ENCODE measurements at places on chromosomes 13 and 19.

DNA sequence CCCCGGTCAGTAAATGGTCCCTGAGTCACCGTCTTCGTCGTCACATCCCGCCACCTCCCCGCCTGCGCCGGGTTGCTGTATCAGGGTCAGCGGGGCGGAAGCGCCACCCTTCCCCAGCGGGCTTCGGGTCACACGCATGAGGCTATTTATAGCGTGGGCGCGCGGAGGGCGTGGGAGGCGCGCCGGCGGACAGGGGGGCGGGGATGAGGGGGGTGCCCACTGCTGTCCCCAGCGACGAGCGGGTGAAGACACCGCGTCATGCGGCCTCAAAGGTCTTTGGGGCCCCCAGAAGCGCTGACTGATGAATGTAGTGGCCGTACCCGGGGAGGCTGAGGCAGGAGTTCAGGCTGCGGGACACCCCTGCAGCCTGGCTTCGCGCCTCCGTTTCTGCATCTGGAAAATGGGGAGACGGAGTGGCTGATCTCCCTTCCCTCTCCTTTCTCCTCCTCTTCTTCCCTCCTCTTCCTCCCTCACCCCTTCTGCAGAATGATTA, 7.9 kb downstream of the UNC13A start:
- peak; percentile 86 for DNase-seq

- DNase-seq = no peak
These were observed 16.2 kb upstream of the TNFRSF19 start for GRCh38 chr13:23554000-23554399.

DNA sequence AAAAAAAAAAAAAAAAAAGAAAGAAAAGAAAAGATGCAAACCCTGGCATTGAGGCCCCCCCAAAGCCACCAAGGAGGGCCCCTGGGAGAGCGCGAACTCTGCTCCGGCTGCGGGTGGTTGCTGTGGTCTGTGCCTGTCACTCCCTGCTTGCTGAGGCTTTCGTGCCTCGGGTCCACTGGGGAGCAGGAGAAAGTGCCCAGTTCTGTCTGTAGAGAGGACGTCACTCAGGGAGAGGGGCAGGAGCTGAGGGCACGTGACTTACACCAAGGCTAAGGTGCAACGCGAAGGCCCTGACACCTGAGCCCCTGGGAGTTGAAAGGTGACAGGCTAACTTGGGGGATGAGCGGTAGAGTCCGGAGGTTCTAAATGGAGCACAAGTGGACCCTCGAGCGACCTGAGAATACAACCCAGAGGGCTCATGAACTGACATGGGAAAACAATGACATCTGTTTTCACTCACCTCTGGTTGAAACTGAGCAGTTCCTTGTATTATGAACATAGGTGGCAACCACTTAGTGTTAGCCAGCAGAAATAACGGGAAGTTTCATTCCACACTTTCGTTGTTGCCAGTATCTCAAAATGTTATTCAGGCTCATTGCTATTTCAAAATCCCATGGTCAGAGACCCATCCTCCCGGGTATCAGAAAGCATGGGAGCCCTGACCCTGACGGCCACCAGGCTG, 69.2 kb upstream of the TM9SF2 start:
- DNase-seq = no peak

DNA sequence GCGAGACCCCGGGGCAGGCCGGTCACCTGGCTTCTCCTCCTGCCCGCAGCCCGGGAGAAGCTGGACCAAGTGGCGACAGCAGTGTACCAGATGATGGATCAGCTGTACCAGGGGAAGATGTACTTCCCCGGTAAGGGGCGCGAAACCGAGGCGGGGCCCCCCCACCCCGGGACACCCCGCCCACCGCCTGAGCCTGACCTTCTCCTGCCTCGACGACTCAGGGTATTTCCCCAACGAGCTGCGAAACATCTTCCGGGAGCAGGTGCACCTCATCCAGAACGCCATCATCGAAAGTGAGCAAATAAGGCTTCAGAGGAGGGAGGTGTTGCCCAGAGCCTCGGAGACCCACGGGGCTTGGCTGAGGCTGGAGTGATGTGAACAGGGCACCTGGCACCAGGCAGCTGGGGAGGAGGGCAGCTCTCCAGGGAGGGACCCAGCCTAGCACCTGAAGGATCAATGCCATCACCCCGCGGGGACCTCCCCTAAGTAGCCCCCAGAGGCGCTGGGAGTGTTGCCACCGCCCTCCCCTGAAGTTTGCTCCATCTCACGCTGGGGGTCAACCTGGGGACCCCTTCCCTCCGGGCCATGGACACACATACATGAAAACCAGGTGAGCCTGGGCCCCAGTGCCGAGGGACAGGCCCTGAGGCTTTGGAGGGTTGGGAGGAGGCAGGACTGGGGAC, 629 bp downstream of the IZUMO4 start:
- DNase-seq = peak; percentile 78

DNA sequence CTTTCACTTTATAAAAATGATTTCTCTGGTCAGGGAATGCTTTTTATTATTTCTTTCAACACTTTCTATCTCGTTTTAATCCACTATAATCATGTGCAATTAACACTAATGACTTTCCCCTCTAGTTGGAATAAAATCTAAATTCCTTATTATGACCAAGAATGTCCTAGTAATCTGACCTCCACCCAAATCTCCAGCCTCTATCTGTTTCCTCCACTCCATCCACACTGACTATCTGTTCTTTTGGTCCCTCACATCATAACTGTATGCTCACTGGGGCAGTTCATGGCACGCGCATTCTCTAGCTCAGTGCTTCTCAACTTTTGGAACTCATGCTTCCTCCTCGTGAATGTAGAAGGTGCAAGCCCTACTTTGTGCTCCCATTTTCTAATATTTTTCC, 244.7 kb downstream of the POSTN start:
- DNase-seq = no peak

- DNase-seq = no peak
These were observed 7.6 kb downstream of the TPT1 start for GRCh38 chr13:45333251-45333976.

DNA sequence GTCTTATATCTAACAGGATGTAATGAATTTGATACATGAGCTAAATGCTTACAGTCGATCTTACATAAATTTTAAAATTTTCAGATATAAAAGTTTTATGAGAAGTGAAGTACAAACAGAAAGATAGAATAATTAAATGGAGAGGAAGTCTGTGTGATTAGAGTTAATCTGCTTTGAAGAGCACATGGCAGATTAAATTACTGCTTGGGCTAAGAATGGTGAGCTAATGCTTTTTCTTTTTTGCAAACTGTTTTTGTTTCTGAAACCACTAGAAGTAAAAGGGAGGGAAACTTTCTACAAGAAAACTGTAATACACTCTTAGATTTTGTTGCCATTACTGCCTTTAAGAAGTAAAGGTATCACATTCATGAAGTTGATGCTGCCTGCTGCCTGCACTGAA, 96.3 kb upstream of the SPRY2 start:
- DNase-seq = no peak

DNA sequence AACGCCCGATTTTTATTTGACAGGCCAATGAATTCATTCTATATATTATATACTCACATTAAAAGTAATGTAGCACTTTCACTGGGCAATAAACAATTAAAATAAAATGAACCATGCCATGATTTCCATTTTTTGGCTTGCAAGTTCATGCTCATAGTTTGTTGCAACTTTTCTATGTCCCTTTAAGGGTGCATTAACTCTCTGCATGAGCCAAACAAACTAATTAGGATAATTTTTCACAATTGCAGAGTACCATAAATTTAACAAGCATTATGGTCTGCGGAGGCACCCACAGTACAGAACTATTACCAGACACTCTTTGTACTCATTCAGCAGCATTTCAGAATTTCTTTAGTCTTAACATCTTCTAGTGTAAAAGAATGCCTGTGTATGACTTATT, 1.4 kb downstream of the LHFPL6 start:
- DNase-seq = no peak

DNA sequence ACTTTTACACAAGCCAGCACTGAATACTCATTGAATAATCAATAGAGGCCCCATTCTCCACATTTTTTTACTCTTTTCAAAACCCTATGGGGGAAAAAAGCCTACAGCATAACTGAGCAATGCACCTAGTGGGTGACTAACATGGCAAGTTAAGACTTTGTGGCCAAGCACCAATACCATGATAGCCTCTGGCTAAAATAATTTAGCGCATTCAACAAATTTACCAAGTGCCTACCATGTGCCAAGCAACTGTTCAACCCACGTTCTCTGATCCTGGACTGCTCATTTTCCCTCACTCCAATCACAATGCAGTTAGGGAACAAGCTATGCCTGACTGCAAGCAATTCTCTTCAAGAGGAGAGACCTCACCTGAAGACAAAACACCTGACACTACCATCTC, 3.0 kb downstream of the ANKRD10 start:
- DNase-seq = no peak

DNA sequence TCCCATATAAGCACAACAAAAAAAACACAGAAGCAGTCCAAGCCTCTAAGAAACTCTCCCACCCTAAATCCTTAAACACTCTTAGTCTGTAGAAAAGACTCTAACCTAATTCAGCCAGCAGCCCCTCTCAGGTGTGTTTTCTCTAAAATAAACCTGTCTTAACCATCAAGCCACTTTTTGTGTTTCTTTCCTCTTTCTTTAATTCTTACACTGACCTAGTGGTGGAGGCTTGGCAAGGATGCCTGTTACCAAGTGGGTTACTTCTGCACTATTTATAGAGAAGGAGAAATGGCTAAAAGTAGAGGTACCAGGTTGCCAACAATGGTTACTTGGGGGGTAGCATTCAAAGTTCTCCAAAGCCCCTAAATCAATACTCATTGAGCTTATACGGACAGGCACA, 43.7 kb downstream of the ZNF333 start:
- DNase-seq = no peak

GRCh38 chr13:76222511-76222910, 586.4 kb downstream of the LMO7 start:
- no peak for DNase-seq

DNA sequence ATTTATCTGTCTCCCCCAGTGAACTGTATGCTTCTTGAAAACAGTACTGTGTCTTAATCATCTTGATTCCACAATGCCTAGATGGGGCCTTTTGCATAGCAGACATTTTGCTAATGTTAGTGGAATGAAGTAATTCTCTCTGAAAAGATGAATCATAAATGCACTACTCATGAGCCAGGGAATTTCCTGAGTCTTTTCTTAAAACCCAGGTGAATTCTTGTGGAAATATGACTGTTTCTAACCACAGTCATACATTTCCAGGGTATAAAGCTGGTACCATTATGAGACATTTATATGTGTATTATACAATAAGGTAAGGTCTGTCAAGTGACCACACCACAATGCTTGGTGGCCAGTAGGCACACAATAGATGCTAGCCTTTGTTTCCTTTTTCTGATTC, 5.5 kb upstream of the KCTD4 start:
- DNase-seq = peak; percentile 16

GRCh38 chr13:27341616-27342015, 71.0 kb downstream of the RASL11A start:
- DNase-seq = no peak

GRCh38 chr19:28449803-28450202, 763.1 kb downstream of the UQCRFS1 start:
- no peak for DNase-seq

DNA sequence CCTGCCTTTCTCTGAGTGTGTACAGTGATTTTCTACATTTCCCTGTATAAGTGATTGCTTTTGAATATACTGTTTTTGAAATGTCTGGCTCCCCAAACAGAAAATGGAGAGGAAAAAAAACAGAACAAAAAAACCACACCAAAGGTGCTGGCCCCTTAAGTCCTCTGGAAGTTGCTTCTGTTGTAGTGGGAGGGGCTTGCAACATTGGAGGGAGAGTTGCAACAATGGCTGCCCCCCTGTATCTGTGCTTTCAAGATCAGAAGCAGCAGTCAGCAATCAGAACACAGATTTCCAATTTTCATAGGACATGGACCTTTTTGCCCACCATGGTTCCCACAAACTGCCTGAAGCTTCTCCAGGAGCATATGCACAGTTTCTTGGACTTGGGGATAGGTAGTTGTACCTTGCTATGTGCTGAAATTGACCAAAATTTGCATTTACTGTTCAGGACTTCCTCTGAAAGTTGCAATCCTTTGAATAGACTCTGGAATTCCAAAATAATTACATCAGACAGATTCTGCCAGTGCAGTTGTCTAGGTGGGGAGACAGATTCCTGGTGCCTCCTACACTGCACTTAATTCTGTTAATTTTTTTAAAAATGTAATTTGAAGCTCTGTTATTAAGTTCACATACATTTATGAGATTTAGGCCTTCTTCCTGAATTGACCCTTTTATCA, 13.8 kb downstream of the BIVM start:
- peak; percentile 12 for DNase-seq

- DNase-seq = no peak
These were observed 25.2 kb upstream of the ARGLU1 start for GRCh38 chr13:106593132-106593531.

DNA sequence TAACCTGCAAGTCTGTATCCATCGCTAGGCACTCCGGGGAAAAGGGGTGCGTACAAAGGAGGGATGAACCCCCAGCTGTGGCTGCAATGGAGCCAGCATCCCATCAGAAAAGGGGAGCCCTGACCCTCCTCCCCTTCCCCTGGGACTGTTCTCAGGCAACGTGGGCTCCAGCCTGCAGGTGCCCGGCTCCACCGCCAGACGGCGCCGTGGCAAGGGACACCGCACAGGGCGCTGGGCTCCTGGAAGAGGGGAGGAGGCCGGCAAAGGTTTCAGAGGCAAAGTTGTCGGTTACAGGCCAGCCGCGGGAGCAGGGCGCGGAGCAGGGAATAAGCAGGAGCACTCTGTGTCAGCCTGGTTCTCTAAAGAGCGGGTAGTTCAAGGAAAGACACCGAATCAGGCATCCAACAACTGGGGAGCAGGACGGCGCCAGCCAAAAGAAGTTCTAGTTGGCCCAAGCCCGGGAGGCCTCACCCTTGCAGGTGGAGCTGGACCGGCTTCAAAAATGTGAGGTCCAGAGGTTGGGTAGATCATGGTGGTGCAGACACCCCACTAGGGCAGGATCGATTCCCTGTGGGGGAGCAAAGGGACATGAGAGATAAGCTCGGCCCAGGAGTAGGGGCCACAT, 53.0 kb upstream of the ATP12A start:
- no peak for DNase-seq

- no peak for DNase-seq
These were observed 3.3 kb upstream of the C3 start for GRCh38 chr19:6723738-6724137.

- no peak for DNase-seq
These were observed 216.4 kb downstream of the DLEU7 start for GRCh38 chr13:50627111-50627510.

- peak; percentile 65 for DNase-seq
These were observed at the start of gene DACH1 for GRCh38 chr13:71867131-71867814. Gene DACH1 (minus strand): TSS chr13:71867204.

- DNase-seq = no peak
These were observed 203.9 kb downstream of the SHISA2 start for GRCh38 chr13:25847635-25848626.

Measured in GM20000 (cell line).